ENCODE measurements at places on chromosomes 7 and 10.

DNA sequence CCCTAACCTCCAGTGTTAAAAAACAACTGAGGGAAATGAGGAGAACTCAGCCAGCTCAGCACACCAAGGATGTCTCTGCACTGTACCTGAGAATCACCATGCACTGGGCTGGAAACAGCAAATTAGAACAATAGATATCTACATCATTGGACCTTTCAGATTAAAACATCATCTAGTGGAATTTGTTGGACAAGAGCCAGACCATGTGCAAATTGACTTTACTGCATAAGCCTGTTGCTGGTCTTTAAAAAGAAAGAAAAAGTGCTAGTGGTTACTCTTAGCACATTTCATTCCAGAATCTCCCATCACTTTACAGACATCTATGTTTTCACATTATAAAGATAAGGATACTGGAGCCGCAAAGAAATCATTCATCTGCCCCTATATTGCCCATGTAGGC, 75.4 kb downstream of the FGFR2 start:
- DNase-seq, result no peak

DNA sequence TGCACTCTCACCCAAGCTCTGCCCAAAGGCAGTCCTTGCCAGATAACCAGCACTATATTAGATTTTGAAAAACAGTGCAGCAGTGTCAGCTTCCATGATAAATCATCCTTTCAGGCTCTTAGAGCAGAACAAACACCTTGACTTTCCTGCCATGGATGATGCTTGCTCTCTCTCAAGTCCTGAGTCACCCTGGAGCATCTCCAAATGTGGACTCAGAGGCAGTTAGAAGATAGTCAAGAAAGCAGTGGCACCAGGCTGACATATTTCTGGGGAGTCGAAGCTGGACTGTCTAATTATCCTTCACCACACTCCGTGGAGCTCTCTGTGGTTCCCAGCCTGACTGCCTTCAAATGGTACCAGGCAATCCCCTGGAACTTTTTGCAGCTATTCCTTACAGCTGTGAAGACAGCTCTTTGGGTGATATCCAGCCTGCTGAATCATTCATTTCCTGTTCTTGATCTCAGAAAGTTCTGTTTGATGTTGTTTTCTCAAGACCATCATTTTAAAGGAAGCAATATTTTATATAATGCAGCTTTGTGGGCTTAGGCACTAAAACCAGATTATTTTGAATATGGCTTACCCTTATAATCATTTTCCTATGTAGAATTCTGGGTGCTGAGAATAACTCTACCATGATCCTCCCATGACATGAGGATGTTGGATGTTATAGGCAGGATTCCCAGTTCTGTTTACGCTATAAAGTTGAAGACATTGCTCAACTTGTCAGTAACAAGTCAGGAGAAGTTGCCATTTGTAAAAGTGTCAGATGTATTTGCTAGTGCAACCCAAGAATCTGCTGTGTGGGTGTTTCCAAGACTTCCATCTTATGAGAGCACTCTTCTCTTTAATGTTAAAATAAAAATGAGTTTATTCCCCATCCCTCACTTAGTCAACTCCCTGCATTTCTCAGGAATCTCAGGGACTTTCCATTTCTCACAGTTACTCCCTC, 233.8 kb downstream of the C7orf25 start:
- no peak for DNase-seq

DNA sequence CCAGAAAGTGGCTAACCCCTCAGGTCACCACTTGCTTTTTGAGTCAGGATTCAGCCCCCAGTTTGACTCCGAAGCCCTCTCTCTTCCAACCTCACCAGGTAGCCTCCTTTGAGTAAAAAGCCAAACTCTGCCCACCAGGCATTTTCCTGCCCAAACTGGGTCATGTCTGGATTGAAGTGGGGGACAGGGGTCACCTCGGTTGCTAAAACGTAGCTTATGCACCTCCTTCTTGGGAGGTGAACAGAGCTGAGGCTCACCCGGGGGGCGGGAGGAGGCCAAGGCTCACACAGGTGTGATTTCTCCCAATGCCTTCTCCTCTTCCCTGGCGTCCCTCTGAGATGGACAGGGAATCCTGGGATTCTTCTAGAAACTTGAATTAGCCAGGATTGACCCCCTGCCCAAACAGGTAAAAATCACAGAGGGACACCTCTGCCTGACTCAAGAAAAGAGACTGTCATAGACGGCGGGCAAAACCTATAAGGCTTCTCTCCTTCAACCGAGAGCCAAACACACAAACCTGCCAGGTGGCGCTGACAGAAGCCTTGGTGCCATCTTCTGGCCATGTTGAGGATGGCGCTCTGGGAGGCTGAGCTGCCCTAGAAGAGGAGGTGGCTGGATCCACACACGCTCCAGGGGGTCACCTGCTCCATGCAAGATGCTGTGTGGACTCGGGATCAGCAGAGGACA, 51.6 kb downstream of the PRLHR start:
- peak; percentile 63 for DNase-seq

- peak; percentile 70 for DNase-seq
Observed at GRCh38 chr10:21534604-21535493, 817 bp downstream of the MLLT10 start.

GRCh38 chr10:78981257-78981969, 87.4 kb upstream of the ZMIZ1 start:
- DNase-seq, result no peak

- DNase-seq, result no peak
Observed at GRCh38 chr7:81884817-81885216, 115.0 kb upstream of the HGF start.

GRCh38 chr7:124029396-124030188, 3.3 kb downstream of the TMEM229A start:
- DNase-seq, result no peak

- no peak for DNase-seq
Observed at GRCh38 chr10:72085864-72086465, 2.4 kb downstream of the SPOCK2 start.

GRCh38 chr10:15045380-15045779, 1.6 kb downstream of the OLAH start:
- DNase-seq, result no peak

DNA sequence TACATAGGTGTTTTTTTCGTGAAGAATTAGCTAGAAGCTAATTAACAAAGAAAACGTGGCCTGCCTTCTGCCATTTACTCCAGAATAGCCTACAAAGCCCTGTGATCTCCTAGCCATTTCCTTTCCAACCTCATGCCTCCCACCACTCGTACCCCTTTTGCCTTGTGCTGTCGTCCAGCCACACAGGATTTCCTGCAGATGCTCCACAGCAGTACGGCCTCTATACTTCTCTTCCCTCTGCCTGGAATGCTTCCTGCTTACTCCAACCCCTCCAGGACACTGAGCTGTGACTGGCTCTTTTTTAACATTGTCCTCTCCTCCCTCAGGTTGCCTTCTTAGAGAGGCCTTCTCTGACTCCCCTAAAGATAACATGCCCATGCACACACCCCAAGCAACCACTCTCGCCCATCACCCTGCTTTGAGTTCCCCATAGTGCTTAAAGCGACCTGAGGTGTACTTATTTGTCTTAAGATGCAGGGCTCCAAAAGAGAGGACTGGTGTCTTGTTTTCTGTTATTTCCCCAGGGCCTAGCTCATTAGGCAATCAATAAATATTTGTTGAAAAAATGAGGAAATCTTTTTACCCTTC, 32.7 kb downstream of the STK17A start:
- no peak for DNase-seq

GRCh38 chr10:80182986-80183385, 22.4 kb downstream of the ANXA11 start:
- no peak for DNase-seq

GRCh38 chr7:15839416-15840100, 153.1 kb upstream of the MEOX2 start:
- DNase-seq, result peak; percentile 62

DNA sequence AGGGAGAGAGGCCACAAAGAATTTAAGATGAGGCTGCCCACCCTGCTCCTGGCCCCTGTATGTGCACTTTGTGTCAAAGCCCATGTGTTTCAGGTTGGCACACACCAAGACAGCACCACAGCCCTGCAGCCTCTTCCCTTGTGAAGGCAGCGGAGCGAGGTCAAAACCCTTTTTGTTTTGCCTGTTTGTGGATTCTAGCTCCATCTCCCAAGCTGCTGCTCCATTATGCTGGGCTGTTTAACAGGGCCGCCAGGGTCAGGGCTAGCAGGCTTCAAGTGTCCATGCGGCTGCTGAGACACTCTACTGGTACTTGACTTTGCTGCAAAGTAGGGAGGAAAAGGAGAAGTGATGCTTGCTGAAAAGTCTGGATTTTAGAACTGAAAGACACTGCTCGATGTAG, 142.3 kb upstream of the EFCAB10 start:
- DNase-seq, result no peak

DNA sequence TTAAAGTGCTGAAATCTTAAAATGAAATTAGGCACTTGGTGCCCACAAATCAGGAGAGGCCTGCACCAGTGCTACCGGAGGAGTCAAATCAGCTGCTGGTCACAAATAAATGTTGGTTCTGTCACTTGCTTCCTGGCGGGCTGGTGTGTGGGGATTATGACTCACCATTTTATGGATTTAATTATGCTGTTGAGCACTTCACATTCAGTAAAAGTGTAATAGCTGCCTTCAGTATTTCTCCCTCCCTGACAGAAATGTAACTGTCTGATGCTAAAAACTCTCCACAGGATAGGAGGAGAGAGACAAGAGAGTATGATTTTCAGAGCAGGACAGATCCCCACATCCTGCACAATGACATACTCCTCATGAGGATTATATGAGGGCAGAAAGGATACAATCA, 186.0 kb downstream of the JAZF1 start:
- peak; percentile 57 for DNase-seq

DNA sequence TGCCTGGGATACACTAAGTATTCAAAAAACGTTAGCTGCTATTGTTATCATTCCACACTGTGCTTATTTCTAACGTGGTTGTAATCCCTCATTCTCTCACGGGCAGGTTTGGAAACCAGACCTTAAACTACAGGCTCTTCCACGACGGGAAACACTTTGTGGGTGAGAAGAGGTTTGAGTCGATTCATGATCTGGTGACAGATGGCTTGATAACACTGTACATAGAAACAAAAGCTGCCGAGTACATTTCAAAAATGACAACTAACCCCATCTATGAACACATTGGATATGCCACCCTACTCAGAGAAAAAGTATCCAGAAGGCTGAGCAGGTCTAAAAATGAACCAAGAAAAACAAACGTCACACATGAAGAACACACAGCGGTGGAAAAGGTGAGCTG, 163.2 kb upstream of the PRR15 start:
- no peak for DNase-seq

DNA sequence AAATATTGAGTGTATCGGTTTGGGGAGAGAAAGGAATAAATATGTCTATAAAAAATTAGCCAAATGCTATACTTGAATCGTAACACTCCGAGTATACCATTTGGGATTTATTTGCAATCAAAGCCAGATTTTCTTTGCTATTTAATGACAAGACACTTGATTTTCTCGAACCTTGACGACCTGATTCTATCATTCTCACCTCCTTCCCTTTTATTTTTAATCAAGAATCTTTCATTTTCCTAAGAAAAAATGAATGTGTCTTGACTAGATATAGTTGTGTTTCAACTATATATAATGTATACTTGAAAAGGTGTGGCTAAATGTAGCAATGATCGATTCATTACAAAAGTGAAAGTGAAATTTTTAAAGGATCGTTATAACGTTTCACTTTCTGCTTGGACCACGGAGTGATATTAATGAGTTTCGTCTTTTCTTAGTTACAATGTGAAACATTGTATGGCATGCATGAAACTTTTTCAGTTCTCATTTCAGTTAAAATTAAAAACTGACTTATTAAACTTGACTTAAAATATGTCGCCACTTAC, 562 bp downstream of the NUB1 start:
- DNase-seq, result no peak

- DNase-seq, result no peak
Observed at GRCh38 chr7:141225916-141226618, 152.2 kb downstream of the TMEM178B start.

DNA sequence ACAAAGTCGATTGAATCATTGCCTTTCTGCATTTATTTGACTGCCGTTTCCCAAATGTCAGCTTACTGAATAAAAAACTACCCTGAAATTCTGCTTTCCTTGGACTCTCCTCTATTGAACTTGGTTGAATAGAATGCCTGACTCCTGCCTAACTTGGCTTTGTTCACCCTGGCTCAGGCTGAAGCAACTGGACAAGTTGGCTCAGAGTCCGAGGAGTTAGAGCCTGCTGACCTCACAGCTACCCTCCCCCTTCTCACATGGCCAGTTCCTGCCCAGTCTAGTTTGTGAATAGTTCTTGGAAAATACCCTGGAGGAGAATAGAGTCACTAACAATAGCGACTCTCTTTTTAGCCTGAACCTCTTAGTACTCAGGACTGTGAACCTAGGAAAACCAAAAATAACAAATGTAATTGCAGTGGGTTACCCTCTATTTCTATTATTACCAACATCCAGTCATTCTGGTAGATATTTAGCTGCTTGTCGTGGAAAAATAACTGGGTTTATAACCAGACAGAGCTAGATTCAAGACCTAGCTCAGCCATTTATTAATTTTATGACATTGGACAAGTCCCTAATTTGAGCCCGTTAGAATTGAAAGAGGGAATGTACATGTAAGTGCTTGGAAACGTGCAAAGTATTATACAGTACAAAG, 17.3 kb upstream of the NRBF2 start:
- DNase-seq, result no peak

- DNase-seq, result no peak
Observed at GRCh38 chr10:70341016-70341415, 41.4 kb downstream of the LRRC20 start.

GRCh38 chr7:40401406-40401805, 266.6 kb downstream of the SUGCT start:
- DNase-seq, result no peak

DNA sequence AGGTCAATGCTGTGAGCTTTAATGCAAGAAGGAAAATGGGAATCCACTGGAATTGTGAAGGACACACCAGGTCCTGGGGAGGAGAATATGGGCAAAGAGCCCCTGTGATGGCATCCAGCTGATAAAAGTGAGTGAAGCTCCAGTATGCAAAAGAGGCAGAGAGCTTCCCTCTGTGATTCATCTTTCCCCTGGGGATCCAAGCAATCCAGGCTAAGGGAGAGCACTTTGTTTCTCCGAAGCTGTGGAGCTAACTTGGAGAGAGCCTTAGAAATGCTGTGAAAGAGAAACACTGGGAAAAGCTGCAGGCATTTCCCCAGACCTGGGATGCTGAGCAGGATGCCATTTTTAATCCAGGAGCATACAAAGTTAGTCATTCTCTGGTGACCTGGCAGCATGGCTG, 489.5 kb downstream of the SH2D4B start:
- no peak for DNase-seq
